Testis (tissue), 5 donors: ENCODE measurements at places on chromosomes 7 and 10. TPM values are rescaled to one million over a fixed set of nuclear protein-coding genes. Genes with fewer than 3 reads are reported as not detected.

DNA sequence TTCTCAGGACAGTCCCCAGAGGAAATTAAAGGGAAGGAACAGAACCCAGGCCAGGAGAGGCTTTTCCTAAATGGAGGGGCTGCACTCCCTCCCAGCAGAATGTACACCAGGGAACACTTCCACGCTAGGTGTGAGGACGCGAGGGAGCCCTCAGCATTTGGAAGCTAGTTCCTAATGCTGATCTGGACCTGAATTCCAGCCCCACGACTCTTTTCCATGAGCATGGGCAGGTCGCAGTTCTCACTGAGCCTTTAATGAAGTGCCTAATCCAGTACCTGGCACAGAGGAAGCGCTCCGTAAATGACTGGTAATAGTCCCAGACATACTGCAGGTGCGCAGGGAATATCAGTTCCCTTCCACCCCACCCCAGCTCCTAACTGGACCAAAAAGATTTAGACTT, 1.1 kb downstream of the ALOX5 start:
- no peak overlapping the region for H3K27ac ChIP-seq
- no peak for DNase-seq
- H3K4me1 ChIP-seq: no peaks in the 10 kb centered on the region
- H3K4me3 ChIP-seq: no peak overlapping the region
- no peaks in the 10 kb centered on the region for H3K36me3 ChIP-seq
- no peaks in the 10 kb centered on the region for H3K27me3 ChIP-seq

- no peaks in the 10 kb centered on the region for H3K27me3 ChIP-seq
- H3K36me3 ChIP-seq: no peaks in the 10 kb centered on the region
- DNase-seq: no peak
- no peak overlapping the region for H3K27ac ChIP-seq
- no peak overlapping the region for H3K4me3 ChIP-seq
These were observed 161.2 kb upstream of the TNRC18 start for GRCh38 chr7:5584821-5585220.

GIMAP5 gene
- total RNA-seq: 8.4 TPM

CDHR1 gene
- 0.19 TPM for total RNA-seq

CHAT gene
- 1.7 TPM for total RNA-seq

HMX2 gene
- 0.47 TPM for total RNA-seq
